ENCODE measurements at places on chromosomes 1 and 21.

DNA sequence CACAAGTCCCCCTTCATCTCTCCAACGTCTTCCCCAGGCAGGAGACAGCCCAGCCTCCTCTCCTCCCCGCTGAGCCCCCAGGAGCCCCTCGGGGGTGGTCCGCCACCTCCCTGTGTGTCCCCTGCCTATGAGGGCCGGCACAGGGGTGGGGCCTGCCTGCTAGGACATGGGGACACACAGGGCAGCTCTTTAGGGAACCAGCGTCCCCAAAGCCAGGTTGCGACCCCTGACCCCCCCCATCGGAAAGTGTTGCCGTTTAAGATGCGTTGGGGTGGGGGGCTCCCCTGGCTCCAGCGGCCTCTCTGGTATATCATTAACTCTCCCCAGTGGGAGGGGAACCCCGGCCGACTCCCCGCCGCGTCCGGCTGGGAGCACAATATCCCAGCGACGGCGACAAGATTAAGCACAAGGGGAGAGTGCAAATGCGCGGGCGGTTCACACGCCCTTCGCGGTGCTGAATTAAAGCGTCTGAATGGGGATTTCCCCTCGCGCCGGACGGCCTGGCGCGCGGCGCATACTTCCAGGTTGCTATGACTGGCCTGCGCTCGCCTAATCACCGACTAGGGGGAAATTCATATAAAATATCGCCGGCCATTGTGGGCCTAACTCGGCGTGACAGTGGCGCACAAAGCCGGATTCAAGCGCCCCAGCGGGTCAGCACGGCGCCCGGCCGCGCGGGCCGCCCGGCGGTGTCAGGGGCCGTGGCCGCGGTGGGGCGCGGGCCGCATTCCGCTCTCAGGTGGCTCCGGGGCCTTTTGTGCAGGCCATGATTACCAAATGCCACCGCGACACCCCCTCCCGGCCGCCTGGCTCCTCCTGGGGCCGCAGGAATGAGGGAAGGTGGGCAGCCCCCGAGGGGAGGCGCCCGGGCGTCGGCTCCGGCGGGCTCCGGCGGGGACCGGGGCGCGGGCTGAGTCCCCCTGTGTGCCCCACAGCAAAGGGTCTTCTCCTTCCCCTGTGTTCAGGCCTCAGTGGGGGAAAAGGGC is 30.9 kb downstream of the WNT3A start:
- peak; percentile 65 for DNase-seq

- no peak for DNase-seq
Measured at GRCh38 chr1:86567341-86567740, 20.5 kb downstream of the CLCA4 start.

GRCh38 chr1:107702946-107703571 is 261.9 kb downstream of the VAV3 start:
- DNase-seq = no peak

GRCh38 chr1:115744646-115745275 is 23.8 kb downstream of the CASQ2 start:
- DNase-seq = no peak

GRCh38 chr1:163060343-163061007 is 8.7 kb upstream of the RGS4 start:
- DNase-seq = no peak

DNA sequence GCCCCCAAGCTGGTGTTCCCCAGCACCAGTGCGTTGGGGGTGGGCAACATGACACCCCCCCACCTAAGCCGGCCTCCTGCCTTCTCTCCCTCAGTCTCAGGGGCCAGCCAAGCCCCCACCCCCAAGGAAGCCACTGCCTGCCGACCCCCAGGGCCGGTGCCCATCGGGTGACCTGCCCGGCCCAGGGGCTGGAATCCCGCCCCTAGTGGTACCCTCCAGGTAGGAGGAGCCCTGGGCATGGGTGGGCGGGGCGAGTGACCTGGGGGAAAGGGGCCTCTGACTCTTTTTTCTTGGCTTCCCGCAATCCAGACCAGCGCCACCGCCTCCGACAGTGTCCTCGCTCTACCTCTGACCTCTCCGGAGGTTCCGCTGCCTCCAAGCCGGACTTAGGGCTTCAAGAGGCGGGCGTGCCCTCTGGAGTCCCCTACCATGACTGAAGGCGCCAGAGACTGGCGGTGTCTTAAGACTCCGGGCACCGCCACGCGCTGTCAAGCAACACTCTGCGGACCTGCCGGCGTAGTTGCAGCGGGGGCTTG is 1.3 kb upstream of the EFNA4 start:
- no peak for DNase-seq

DNA sequence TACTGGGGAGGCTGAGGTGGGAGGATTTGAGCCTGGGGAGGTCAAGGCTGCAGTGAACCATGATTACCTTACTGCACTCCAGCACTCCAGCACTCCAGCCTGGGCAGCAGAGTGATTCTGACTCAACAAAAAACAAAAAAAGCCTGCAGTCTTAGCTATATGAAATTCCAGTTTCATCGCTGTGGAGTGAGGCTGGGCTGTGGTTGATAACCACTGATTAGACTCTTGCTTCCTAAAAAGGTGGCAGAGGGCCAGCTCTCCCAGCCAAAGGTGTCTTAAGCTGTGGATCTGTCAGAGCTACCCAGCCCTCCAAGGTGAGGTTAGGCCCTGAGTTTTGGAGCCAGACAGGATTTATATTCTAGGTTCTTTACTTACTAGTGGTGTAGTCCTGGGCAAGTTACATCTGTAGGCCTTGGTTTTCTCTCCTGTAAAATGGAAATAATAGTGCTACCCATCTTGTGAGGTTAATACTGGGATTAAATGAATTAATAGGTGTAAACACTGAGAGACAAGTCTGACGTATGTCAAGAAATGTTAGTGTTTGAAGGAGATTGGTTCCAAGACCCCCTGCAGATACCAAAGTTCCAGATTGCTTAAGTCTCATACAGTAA is 35.9 kb downstream of the TMCC2 start:
- no peak for DNase-seq

- no peak for DNase-seq
Measured at GRCh38 chr1:113931451-113931851, 2.3 kb downstream of the HIPK1 start.

DNA sequence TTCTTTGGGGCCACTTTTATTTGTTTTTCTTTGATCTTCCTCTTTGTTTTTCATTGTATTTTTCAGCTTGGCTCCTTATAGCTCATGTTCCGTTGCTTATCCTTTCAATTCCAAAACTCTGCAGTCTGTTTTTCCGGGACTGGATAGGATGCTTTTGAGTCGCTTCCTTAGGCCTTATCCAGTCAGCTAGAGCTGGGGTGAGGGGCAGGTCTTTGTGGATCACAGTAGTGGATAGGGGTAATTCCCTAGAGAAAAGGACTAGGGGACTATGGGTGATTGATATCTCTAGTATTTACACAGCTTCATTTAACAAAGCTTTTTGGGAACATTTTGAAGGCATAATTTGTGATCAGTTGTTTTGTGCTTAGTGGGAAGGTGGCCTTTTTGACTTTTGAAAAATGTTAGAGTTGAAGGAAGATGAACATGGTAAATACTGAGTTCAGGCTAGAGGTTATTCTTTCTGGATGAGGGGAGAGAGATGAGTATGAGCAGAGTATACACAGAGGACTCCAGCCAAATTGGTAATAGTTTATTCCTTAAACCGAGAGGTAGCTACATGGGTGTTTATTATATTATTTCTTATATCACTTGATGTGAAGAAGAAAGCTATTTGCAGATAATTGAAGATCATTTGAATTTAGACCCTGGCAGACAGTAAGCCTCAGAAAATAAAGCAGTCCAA is 22.5 kb downstream of the CEP350 start:
- DNase-seq = no peak

- DNase-seq = peak; percentile 79
Measured at GRCh38 chr1:185500001-185500626, 183.1 kb upstream of the IVNS1ABP start.

DNA sequence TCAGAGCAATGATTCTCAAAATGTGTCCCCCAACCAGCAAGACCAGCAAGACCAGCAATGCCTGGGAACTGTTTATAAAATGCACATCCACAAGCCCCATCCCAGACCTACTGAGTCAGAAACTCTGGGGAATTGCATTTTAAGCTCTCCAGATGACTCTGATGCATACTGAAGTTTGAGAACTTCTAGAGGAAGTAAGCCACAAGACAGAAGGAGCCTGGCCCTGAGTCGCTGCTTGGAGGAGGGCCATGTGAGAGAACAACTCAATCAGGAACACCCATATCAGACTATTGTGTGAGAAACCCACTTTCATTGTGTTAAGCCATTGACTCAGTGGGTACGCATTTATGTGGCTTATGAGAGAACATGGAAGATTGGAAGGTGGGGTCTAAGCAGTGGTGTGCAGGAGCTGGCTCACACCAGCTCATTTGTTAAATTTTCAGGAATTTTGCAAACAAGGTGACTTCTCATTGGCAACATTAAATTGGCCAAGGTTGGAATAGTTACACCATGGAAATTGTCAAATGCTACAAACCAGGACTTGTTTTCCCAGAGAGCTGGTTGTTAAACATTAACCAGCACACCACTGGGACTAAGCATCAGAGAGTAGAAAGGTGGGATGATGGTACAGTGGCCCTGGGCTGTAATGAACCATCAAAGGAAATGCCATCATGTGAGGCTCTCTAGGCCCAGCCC is 38.9 kb downstream of the ATP1A1 start:
- DNase-seq = peak; percentile 24
